ENCODE measurements at places on chromosomes 11 and 22.

DNA sequence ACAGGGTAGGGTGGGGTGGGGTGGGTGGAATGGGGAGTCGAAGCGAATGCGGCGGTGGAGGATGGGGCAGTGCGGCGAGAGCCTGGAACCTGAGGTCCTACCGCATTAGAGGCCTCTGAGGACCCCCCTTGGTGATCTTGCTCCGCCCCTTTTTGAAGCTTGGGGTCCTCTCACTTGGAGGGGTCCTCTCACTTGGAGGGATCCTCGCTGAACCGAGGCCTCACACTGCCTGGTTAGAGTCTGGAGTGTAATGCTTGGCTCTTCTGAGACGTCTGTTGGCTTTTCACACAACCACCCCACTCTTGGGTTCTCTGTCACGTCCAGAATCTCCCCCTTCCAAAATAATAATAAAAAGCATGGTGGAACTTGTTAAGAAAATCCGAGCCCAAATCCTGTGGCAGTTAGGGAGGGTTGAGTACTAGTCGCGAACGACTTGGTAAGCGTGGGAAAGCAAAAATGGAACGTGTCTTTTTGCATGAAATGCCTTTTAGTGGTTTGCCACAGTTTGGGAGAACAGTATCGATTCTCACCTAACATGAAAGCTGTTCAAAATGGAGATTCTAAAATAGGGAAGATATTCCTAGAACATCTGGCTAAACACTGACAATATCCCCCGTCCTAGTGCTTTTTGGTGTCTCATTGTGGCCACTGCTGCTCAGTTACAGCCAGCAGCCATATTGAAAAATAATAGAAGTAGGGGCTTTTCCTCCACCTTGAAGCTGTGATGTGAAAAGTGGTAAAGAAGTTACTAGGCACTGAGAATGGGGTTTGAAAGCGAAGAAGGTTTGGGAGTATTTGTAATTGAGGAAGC lies 822 bp downstream of the RBX1 start:
- peak overlapping the region; percentile 93 for H3K4me3 ChIP-seq
- no peaks in the 10 kb centered on the region for H3K27me3 ChIP-seq
- H3K4me1 ChIP-seq, result no peaks in the 10 kb centered on the region
- peaks cover 3% of the 10 kb centered on the region for H3K36me3 ChIP-seq
- no peak for DNase-seq

- H3K36me3 ChIP-seq, result peaks cover 62% of the 10 kb centered on the region
- no peak for DNase-seq
- H3K4me3 ChIP-seq, result no peak overlapping the region
- H3K27ac ChIP-seq, result no peak overlapping the region
- H3K4me1 ChIP-seq, result no peaks in the 10 kb centered on the region
These were observed 24.6 kb downstream of the INCENP start for GRCh38 chr11:62148271-62148980.

GRCh38 chr11:93525601-93526345 lies 17.4 kb downstream of the SMCO4 start:
- peaks cover 3% of the 10 kb centered on the region for H3K4me1 ChIP-seq
- H3K27me3 ChIP-seq, result no peaks in the 10 kb centered on the region
- H3K4me3 ChIP-seq, result no peak overlapping the region
- H3K36me3 ChIP-seq, result no peaks in the 10 kb centered on the region

GRCh38 chr11:120898568-120898967 lies 125.3 kb upstream of the TBCEL start:
- no peak for DNase-seq
- no peaks in the 10 kb centered on the region for H3K4me1 ChIP-seq
- H3K4me3 ChIP-seq, result no peak overlapping the region
- H3K36me3 ChIP-seq, result no peaks in the 10 kb centered on the region
- no peak overlapping the region for H3K27ac ChIP-seq

- H3K27me3 ChIP-seq, result no peaks in the 10 kb centered on the region
- no peak overlapping the region for H3K4me3 ChIP-seq
- no peak for DNase-seq
- no peaks in the 10 kb centered on the region for H3K4me1 ChIP-seq
These were observed 246.8 kb downstream of the BUD13 start for GRCh38 chr11:116525961-116526495.

DNA sequence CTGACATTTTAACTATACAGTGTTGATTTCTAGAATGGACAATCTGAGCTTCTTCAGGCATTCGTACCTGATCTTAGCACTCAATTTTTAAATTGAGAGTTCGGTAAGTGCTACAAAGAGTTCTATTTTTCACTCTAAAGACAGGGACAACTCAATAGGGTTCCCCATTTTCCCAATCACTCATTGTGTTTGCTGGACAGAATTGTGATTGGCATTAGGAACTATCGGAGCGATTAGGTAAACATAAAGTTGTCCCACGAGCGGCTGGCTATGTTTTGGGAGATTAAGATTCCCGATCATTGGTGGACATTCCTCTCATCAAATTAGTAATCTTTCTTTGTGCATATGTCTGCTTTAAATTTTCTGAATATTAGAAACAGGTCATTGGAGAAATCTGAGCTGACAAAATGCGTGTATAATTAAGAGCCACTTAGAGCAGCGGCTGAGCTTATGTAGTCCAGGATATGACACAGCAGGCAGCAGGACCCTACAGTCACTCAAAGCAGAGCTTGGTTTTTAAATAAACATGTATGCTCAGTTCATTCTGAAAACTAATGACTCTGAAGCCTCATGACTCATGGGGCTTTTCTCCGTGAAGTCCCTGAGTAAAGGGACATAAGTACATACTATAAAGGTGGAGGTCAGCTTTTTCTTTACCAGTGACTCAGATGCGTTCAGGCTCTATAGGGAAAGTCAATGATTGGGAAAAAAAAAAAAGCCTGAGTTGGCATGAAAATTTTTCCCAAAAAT lies 109.4 kb downstream of the GRIA4 start:
- H3K27ac ChIP-seq, result no peak overlapping the region
- H3K27me3 ChIP-seq, result no peaks in the 10 kb centered on the region
- H3K36me3 ChIP-seq, result no peaks in the 10 kb centered on the region
- no peaks in the 10 kb centered on the region for H3K4me1 ChIP-seq
- no peak for DNase-seq
- no peak overlapping the region for H3K4me3 ChIP-seq

DNA sequence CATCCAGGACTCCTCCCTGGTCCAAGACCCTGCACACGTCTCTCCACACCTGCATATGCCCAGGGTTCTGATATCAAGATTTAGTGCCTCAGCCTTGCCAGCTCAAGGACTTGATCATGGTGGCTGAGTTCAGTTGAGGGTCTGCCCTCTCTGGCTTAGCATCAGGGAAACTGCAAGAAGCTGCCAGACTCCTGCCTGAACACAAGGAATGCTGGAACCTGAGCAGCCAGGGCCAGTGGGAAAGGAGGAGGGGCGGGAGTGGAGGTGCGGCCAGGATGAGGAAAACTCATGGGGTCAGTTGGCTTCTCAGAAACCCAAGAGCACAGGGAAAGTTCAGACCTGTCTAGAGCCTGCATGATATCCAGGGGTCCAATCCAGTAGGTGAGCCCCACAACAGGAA lies 546.1 kb downstream of the BUD13 start:
- H3K36me3 ChIP-seq, result no peaks in the 10 kb centered on the region
- H3K27me3 ChIP-seq, result no peaks in the 10 kb centered on the region
- no peak for DNase-seq
- H3K27ac ChIP-seq, result no peak overlapping the region

DNA sequence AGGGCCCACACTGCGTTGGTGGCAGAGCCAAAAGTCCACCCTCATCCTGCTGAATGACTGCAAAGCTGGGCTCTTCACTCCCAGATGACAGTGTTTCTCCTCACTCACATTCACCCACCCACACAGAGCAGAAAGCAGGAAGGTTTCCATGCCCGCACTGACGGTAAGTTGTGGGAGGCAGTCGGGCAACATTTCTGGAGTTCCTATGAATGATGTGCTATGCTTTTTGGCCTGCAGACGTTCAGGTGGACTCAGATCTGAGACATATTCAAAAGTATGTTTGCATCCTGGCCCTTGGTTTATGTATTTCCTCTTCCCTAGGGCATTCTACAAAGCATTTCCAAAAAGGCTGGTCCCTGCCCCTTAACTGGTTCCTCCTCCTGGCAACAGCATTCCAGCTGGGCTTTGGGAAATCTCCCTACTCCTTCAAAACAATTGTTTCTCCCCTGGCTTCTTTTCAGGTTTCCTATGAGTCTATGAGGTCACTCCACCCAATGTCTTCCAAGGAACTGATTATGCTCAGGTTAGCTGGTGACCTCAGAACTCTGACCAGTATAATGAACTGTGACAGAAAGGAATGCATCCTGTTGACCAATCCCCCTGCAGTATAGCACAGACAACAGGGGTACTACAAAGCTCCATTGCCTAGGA lies 36.4 kb downstream of the PACSIN2 start:
- H3K4me1 ChIP-seq, result peaks cover 2% of the 10 kb centered on the region
- DNase-seq, result no peak
- H3K27me3 ChIP-seq, result no peaks in the 10 kb centered on the region
- H3K36me3 ChIP-seq, result no peaks in the 10 kb centered on the region

DNA sequence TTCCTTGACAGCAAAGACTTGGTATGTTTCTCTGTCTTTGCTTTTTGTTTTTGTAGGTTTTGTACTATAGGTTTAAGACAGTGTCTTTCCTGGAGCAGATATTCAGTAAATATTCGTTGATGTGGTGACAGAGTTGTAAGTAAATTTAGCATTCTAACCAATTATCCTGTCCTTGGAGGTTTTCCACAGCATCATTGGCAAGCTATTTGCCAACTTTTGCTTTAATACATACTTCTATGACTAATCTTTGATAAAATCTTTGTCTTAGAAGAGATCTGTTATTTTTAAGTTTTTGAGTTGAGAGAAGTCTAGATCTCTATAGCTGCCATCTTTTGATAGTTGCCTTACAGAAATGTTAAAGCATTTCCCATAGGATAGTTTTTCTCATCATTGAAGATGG lies 3.8 kb downstream of the USP47 start:
- H3K4me1 ChIP-seq, result no peaks in the 10 kb centered on the region
- H3K36me3 ChIP-seq, result no peaks in the 10 kb centered on the region
- H3K27me3 ChIP-seq, result no peaks in the 10 kb centered on the region
- DNase-seq, result no peak
- H3K27ac ChIP-seq, result no peak overlapping the region
- H3K4me3 ChIP-seq, result no peak overlapping the region

GRCh38 chr11:90407350-90407749 lies 184.5 kb upstream of the CHORDC1 start:
- no peaks in the 10 kb centered on the region for H3K36me3 ChIP-seq
- no peak for DNase-seq
- H3K4me3 ChIP-seq, result no peak overlapping the region
- no peaks in the 10 kb centered on the region for H3K4me1 ChIP-seq
- no peak overlapping the region for H3K27ac ChIP-seq
- H3K27me3 ChIP-seq, result no peaks in the 10 kb centered on the region

DNA sequence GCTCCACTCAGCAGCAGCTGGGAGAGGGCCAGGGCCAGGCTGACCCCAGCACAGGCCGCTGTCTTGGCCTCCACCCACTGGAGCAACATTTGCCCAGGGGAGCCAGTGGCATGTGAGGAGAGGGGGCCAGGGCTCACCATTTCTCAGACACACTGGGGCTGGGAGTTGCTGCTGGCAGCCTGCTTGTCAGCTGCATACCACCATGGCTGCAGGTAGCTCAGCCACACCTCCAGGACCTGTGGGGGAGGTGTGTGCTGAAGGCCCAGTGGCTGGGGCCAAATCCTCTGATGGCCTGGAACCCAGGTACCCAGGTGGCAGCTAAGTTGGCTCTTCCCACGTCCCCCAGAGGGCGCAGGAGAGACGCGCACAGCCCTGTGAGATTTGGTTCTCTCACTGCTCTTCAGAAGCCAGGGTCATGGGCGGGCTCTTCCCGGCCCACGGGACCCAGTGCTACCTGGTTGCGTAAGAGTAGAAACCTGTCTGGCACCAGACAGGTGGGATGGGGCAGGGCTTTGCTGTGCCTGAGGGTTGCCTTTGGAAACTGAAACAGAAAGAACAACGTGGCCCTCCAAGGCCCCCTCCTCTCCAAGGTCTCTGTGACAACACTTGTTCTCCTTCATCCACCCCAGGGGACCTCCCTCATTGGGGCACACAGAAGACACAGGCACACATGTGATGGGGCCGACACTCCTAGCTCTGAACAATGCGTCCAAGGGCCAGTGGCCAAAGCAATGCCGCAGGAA lies 98.8 kb downstream of the MED15 start:
- H3K27me3 ChIP-seq, result no peaks in the 10 kb centered on the region
- no peaks in the 10 kb centered on the region for H3K36me3 ChIP-seq
- peaks cover 5% of the 10 kb centered on the region for H3K4me1 ChIP-seq
- H3K27ac ChIP-seq, result no peak overlapping the region

DNA sequence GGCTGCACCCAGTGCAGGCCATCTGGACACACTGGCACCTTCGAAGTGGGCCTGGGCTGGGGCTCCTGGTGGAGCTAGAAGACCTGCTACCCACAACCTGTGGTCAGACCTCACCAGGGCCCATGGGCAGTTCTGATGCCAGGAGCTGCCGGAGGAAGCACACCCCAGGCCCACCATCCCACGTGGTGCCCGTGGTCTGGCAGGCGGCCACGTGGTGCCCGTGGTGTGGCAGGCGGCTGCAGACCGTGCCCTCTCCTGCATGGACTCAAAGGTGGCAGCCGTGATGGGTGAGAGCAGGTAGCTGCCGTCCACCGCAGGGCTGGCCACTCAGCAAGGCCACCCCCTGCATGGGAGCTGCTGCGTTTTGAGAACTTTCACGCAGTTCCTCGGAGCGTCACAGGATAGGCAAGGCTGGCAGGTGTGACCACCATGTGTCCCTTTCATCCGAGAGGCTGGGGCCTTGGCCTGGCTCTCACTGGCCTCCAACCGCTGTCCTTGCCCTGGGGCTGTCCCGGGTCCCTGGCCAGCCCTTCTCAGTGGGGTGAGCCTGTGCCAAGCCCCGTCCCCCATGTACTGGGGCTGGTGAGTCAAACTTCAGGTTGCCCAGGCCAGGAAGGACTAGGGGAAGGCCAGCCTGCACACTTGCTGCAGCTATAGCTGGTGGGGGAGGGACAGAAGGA lies 3.9 kb upstream of the IL17REL start:
- no peaks in the 10 kb centered on the region for H3K36me3 ChIP-seq
- H3K27me3 ChIP-seq, result peaks cover 14% of the 10 kb centered on the region
- no peak for DNase-seq
- H3K4me1 ChIP-seq, result peaks cover 6% of the 10 kb centered on the region

Data from iPS DF 6.9 (cell line).